Astrocyte of the cerebellum (primary cell): ENCODE measurements at places on chromosomes 6 and 20.

- DNase-seq: no peak
These were observed 162.5 kb downstream of the VEGFA start for GRCh38 chr6:43932259-43933147.

DNA sequence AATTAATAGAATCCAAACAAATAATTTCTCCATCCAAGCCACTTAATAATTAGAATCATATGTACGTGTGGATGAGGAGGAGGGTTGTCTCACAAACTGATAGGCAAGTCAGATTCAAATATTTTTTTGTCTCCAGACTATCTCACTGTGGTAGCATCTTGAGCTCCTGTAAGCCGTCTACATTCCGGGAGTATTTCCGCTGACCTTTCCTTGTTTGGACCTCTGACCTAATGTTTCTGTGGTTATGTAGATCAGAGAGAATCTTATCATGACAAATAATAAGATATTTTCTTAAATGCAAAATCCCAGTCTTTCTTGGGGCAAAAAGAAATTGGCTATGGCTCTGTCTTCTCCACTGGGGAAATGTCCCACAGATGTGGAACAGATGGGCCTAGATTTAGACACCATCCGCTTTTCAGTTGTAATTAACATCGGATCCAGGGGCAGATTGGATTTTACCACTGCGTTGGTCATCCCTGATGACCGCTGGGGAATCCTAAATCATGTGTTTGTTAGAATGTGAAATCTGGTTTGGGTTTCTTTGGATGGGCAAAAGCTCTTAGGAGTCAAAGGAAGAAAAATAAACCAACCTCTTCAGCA is 197.1 kb upstream of the RIN2 start:
- no peak for DNase-seq

GRCh38 chr6:33193619-33194018 is 1.4 kb upstream of the COL11A2 start:
- DNase-seq: no peak

GRCh38 chr6:27007020-27007419 is 240.5 kb upstream of the PRSS16 start:
- DNase-seq: no peak

- DNase-seq: peak; percentile 15
These were observed 176.7 kb downstream of the HACE1 start for GRCh38 chr6:104682722-104683643.

- DNase-seq: no peak
These were observed 139.3 kb upstream of the FOXA2 start for GRCh38 chr20:22723659-22724058.

GRCh38 chr20:48165401-48165685 is 380.1 kb upstream of the SULF2 start:
- DNase-seq: no peak

- no peak for DNase-seq
These were observed at the start of gene SMLR1 for GRCh38 chr6:130827247-130828149. SMLR1 (plus strand) TSS chr6:130827406; CDS start chr6:130827414, 8 bp downstream.

DNA sequence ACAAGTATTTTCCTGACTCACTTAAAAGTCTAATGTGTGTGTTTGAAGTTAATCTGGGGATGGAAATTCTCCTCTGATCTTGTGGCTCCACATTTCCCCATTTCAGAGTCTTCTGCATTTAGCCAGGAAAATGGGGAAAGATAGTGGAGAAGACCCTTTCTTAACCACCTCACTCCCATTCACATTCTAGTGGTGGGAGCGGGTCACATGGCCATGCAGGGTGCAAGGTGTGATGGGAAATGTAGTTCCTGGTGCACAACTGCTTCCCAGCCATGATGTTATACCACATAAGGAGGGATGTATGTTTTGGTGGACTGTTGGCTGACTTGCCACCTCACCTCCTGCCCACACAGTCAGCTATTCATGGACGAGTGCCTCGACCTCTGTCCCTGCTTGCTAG is 61.8 kb downstream of the BANF2 start:
- no peak for DNase-seq

DNA sequence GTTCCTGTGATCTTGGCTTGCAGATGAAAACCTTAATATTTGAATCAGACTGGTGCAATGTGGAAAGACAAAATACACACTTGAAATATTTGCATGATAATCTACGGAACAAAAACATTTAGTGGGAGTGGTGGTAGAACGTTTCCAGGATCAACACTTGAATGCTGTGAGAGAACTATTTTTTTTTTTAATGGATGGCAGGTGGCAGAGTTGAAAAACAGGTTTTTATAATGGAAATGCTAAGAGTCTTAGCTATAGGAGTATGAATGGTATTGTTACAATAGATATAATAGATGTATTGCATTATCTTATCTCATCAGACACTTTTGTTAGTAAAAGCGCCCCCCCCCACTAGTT is 49.2 kb downstream of the CDKAL1 start:
- DNase-seq: no peak

- no peak for DNase-seq
These were observed 116.0 kb upstream of the JARID2 start for GRCh38 chr6:15129887-15130286.
